ENCODE measurements at places on chromosomes 5 and 9.

DNA sequence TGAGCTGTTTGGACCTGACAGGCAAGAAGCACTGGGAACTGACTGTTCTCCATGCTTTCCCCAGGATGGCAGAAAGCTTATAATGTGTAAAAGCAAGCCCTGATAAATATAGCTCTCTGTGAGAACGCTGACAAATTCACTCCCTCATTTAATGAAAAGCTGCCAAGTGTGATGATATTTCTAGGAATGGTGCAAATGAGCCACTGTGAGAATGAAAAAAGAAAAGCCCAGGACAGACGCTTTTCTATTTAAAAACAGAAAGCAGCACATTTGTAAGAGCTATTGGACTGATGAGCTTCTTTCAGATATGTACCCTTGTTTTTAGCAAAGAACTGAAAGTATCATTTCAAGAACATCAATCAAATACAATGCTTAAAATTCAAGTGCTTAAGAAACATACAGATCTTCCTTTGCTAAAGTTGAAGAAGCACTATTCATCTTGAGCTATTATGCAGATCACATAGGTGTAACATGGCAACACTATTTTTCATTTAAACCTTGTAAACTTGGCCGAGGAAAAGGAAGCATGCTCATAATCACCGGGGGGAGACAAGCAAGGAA lies 842.6 kb upstream of the ACO1 start:
- DNase-seq, result no peak

GRCh38 chr5:116543501-116543900 lies 31.1 kb downstream of the SEMA6A start:
- DNase-seq, result no peak

DNA sequence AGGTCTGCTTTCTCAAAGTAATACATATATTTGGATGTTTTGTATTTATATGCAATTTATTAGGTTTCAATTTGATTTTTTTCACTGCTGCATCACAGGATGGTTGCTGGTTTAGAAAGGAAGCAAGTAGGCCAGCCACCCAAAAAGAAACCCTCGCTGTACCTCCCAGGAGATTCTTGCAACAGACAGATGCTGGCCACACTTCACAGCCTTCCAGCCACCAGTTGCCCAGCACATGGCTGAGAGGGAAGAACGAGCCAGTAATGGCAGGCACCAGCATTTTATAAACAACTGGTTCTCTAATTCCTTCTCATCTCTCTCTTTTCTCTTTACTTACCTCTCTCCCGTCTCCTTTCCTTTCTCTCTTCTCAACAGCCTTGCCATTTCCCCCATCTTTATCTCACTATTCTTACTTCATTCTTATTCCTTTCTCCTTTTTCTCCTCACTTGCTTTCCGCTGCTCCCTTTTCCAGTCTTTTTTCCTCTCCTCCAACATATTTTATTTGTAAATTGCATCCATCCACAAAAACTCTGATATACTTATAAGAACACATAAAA lies 38.9 kb downstream of the EFNA5 start:
- no peak for DNase-seq

GRCh38 chr9:131658377-131659129 lies 81.3 kb downstream of the RAPGEF1 start:
- peak; percentile 88 for DNase-seq

GRCh38 chr5:80763211-80763610 lies 108.4 kb upstream of the DHFR start:
- DNase-seq, result no peak

- no peak for DNase-seq
These were observed 19.1 kb downstream of the TMEM232 start for GRCh38 chr5:110707260-110707844.

DNA sequence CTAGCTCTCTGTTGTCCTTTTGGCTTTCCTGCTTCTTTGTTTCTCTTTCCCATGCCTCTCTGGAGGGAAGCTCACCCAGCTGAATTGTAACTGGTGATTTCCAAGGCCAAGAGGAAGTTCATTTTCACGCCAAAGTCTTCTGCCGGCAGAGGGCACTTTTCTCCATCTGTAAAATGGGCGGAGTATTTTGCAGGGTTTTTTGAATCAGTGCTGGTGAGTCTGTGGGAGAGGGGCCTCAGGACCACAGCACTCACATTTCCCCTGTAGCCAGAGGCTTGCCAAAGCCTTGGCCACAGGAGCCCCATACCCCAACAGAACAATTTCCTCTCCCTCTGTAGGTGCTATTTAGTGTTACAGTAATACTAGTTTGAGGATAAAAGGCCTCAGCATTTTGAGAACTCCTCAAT lies 42.3 kb upstream of the MATR3 start:
- DNase-seq, result peak; percentile 73

DNA sequence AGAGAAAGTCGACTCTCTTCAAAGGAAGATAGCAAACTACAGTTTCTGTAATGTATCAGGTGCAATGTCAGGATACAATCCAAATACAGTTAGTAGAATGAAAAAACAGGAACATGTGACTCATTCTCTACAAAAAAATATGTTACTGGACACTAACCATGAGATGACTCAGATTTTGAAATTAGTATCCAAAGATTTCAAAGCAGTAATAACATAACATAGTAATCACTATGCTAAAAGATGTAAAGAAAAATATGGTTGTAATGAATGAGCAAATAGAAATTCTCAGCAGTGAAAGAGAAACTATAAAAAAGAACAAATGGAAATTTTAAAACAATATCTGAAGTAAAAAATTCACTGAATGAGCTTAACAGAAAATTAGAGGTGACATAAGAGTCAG lies 42.3 kb downstream of the SHOC1 start:
- peak; percentile 13 for DNase-seq

DNA sequence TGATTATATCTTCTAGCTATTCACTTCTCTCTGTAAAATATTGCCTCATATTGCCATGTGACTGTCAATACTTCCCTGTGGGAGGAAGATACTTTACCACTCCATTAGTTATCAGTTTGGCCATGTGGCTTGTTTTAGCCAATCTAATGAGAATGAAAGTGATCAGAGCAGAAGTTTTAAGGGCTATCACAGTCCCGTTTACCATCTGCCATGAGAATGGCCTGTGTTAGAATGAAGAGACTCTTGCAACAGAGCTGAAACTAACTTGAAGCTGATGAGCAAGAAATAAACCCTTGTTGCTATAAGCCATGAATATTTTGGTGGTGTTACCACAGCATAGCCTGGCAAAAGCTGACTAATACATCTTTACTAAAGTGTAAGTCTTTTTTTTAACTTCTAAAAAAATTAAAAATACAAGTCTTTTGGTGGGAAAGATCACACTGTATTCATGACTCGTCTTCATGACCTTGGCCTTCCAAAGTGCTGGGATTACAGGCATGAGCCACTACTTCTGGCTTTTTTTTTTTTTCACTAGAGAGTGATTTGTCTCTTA lies 68.0 kb upstream of the CTNNA1 start:
- DNase-seq, result peak; percentile 28

DNA sequence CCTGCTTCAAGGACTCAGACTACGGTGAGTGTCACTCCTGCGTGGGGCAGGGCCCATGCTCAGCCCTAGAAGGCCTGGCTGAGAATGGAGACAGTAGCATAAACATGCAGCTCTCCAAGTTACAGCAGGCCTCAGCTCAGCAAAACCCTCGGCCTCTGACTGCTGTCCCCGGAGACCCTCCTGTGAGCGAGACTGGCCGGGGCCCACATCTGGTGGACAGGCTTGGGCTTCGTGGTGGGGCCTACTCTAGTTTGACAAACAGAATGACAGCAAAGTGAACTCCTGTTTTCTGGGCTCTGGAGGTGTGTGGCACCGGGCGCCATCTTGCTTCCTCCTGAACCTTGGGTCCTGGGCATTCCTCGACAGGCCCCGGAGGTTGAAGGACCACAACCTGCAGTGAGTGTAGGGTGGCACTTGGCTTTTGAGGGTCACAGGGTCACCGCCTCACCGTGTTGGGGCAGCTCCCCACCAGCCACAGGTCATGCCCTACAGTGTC lies 97.5 kb downstream of the PHF2 start:
- DNase-seq, result no peak
